ENCODE measurements at places on chromosomes 2 and 18.

DNA sequence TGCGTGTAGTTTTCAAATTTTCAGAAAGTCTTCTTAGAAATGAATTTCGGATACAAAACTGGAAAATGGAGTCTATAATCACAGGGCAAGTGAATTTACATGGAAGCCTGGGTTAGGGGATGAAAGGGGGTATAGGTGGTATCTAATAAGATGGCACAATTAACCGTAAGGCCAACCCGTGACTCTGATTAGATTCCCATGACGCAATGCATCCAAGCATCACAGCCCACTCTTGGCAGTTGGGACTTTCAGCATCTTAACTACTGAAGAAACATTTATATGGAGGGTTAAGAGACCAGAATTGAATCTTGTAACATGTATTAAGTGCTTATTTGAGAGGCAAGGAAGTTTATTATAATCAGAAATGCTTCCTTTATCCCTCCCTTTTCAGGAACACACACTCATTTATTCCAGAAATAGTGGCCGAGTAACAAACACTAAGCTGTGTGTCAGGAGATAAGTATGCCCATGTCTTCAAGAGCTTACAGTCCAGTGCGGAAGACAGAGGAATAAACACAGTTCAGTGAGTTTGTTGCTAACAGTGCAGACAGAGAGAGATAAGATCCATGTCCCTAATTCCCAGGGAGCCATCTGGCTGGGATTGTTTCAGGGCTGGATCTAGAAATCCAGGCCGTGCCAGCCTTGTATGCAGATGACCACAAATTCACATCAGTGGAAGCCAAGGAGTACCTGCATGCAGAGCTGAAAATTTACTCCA, 151.2 kb downstream of the ANTXR1 start:
- no peak for DNase-seq

GRCh38 chr2:55887901-55888624, 35.5 kb downstream of the EFEMP1 start:
- peak; percentile 9 for DNase-seq

DNA sequence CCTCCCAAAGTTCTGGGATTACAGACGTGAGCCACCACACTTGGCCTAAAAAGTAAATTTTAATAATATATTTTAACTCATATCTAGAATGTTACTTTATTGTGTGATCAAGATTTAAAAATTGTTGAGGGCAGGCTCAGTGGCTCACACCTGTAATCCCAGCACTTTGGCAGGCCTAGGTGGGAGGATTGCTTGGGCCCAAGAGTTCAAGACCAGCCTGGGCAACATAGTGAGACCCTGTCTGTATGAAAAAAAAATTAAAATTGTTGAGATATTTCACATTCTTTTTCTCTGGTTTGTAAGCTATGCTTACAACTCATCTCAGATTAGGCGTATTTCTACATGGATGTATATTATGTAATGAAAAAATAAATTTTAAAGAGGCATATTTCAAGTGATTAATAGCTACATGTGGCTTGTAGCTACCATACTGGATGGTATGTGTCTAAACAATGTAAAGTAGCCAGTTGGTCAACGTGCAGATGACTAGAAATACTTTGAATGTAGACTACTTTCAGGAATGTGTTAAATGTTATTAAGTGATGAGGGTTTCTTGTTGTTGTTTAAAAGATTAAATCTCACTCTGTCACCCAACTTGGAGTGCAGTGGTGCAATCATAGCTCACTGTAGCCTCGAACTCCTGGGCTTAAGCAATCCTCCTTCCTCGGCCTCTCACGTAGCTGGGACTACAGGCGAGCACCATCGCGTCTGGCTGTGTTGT, 5.9 kb downstream of the RAB10 start:
- DNase-seq, result no peak

- no peak for DNase-seq
Measured at GRCh38 chr18:37502036-37502435, 63.6 kb downstream of the CELF4 start.

GRCh38 chr2:164954954-164955701, at the start of gene SLC38A11:
SLC38A11 (minus strand) TSS chr2:164955525; CDS start chr2:164955247, 278 bp downstream.
- no peak for DNase-seq

- DNase-seq, result no peak
Measured at GRCh38 chr2:219901155-219901554, 273.7 kb downstream of the SLC4A3 start.

DNA sequence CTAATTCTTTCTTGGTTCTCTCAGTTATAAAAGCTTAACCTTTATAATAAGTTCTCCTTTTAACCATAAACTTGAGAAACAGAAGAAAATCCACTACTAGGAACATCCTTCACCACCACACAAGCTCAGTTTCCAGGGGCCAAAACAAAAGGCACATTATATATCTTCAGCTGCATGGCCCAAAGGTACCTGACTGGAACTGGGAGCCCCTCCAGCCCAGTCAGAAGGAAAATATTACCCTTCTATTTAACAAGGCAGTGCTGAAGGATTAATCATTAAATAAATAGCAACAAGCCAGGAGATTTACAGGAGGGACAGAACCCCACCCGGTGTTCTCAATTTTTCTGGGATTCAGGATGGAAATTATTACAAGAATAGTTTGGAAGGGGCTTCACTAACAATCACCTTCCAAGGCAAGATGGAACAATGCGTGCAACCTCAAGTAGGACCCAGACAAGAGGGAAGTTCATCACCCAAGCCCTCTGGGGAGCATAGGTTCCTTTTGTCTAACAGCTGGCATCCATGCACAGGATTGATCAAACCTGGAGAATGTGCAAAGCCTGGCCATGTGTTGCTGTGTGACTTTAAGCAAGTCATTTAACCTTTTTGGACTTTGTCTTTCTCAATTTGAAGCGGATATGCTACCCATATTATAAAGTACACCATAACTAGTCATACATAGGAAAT, 159.6 kb upstream of the SETBP1 start:
- no peak for DNase-seq

GRCh38 chr2:101032084-101032776, 30.1 kb downstream of the RPL31 start:
- DNase-seq, result no peak

DNA sequence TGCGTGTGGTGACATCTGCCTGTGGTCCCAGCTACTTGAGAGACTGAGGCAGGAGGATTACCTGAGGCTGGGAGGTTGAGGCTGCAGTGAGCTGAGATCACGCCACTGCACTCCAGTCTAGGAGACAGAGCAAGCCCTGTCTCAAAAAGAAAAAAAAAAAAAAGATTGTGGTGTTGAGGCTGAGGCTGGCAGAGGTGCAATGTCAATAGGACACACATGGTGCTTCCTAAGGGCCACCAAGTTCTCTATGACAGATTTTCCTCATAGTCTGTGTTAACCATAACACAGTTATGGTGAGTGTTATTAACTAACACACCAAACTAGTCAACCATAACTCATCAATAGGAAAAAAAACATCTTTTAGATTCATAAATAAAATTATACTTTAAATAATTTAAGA, 494.4 kb downstream of the TMX3 start:
- DNase-seq, result no peak

- DNase-seq, result no peak
Measured at GRCh38 chr2:25252291-25253152, 84.1 kb upstream of the POMC start.

GRCh38 chr2:56316011-56316410, 132.2 kb downstream of the CCDC85A start:
- DNase-seq, result no peak

DNA sequence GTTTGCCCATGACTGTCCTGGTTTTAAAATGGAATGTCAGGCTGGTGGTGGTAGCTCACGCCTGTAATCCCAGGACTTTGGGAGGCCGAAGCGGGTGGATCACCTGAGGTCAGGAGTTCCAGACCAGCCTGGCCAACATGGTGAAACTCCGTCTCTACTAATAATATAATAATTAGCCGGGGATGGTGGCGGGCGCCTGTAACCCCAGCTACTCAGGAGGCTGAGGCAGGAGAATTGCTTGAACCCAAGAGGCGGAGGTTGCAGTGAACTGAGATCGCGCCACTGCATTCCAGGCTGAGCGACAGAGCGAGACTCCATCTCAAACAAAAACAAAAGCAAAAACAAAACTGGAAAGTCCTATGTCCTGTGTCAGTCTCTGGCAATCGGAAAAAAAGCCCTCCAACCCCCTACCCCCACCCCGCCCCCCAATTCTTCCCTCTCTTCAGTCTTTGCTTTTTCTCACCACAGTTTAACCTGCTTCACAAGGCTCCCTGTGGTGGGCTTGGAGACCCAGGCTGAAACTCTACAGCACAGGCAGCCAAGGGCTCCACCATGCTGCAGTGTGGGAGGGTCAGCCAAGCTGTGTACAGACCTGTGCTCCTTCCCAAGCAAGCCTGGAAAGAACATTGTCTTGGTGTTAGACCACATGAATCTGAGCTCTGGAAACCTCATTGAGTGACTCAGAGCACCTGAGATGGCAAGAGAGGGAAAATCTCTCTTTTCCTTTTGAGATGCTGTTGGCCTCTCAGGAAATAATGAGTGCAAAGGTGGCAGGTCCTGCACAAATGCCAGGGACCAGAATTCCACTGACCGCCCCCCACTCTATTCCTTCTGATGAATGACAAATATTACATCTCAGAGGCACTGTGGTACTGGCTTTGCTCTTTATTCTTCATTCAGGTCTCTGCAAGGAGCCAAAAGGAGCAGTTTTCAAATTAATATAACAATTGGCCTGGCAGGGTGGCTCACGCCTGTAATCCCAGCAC, 16.7 kb downstream of the MYCN start:
- DNase-seq, result no peak

- DNase-seq, result no peak
Measured at GRCh38 chr2:184481865-184482264, 116.5 kb upstream of the ZNF804A start.

DNA sequence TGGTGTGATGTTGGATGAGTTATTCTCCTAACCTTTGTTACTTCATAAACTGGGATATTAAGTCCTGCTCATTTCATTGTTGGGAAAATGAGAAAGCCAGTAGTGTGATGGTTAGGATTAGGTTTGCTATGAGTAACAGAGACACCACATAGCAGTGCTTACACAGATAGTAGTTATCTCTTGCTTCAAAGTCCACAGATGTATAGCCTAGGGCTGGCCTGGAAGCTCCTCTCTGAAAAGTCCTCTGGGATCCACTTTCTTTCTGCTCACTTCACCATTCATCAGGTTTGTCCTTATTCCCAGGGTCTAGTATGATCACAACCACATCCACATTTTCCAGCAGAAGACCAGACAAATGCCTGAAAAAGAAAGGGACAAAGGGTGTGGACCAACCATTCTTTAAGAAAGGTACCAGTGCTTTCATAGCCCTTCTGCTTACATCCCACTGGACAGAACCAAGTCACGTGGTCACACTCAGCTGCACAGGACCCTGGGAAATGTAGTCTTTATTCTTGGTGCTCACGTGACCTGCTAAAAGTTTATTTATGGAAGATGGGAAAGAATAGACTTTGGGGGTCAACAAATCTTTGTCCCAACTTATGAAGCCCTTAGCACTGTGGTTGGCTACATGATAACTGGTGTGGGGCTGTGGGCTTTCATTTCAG, 108.9 kb downstream of the INSIG2 start:
- no peak for DNase-seq

- no peak for DNase-seq
Measured at GRCh38 chr18:61953161-61953560, 60.4 kb upstream of the RNF152 start.

GRCh38 chr18:8943900-8944870, 158.3 kb upstream of the NDUFV2 start:
- DNase-seq, result no peak

DNA sequence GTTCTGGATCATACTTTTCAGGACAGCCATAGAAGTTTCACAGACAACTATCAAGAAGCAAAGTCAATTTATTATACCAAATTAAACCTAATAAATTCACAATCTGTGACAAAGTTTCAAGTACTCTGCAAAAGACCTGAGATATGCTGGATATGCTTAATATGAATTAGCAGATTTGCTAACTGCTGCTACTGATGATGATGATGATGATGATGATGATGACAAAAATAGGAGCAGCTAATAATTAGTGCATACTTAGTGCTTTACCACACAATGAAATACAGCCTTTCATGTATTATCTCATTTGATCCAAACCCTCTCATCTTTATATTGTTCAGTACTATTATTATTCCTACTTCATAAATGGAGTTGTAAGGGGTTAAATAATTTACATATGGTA, 215.7 kb upstream of the CYP26B1 start:
- no peak for DNase-seq

DNA sequence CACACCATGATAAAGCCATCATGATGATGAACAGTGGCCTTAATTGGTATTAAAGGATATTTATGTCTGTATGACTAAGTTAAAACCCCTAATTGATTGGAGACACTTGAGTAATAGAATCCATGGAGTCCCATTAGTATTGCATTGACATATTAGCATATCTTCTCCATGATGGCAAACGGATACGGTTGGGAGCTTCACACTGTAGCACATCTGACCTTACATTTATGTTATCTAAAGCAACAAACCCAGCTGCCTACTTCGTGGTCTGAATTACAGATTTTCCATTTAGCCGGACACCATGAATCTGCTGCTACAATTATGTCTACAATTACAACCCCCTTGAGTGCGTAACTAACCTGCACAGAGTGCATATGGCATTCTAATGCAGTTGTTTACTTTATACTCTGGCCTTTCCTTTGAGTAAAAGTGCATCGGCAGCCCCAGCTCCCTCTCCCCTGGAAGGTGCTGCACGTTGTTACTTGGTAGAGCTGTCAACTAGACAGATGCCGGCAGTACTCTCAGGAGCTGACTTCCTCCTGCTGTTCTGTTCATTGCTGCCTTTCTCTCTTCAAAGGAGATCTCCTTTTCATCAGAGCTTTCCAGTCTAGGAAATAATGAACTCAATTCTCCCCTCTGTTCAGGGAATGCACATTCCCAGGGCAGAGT, 92.1 kb downstream of the LRRC30 start:
- DNase-seq, result no peak

DNA sequence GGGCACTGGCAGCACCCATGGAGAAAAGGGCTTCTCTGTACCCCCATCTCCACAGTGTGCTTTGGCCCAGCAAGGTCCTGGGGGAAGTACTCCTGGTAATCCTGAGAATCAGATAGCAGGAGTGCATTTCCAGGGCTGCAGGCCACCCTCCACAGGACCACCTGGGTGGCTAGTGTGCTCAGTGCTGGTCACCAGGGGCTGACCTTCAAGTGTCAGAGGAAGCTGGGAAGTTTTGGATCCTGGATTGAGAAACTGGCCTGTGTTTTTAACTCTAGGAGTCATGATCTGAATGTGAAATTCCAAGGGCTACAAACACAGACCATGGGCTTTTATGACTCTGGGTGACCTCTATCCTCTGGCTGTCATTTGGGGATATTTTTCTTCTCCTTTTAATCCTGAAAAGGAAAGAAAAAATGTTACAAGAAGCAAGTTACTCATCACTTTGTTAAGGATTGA, 9.3 kb downstream of the RHOB start:
- no peak for DNase-seq
